T follicular helper cell (primary cell): ENCODE measurements at places on chromosomes 4 and X.

DNA sequence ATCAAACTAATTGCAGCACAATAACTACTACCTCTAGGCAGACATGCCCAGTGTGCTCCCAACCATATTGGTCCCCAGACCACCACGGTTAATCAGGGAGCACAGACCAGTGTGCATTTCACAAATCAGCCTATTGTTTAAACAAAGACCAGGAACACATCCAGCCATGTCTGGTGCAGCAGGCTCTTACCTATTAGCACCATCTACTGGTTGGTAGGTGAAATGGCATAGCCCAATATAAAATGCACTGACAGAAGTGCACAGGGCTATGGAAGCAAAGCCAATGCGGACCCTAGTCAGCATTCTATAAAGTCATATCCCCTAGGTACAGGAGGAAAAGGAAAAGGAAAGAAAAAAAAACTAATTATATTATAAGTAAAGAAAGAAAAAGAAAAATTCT lies 15.5 kb upstream of the CYLC1 start:
- no peak for DNase-seq

- DNase-seq = no peak
Measured at GRCh38 chrX:42117318-42117717, 194.0 kb upstream of the CASK start.

- DNase-seq = no peak
Measured at GRCh38 chr4:179124419-179124818, 1682.2 kb upstream of the AGA start.

GRCh38 chr4:113682730-113683537 lies 78.6 kb downstream of the CAMK2D start:
- peak; percentile 58 for DNase-seq

DNA sequence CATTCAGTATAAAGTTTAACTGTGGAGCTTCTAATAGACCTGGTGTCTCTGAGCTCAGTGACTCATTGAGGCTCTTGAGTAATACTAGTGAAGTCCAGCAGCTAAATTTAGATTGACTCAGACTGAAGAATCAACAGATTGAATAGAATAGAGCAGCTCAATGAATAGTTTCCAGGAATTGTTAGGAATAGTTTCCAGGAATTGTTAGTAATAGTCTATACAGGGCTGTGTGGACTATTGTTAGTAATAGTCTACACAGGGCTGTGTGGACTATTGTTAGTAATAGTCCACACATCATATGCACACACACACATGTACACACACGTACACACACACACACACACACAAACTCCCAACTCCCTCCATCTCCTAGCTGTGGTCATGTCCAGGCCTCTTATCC lies 3.0 kb downstream of the GIMD1 start:
- DNase-seq = no peak

GRCh38 chr4:22730021-22730420 lies 37.3 kb downstream of the GBA3 start:
- no peak for DNase-seq

GRCh38 chr4:61934198-61934597 lies 734.1 kb downstream of the ADGRL3 start:
- DNase-seq = no peak

- no peak for DNase-seq
Measured at GRCh38 chrX:17174671-17175070, 200.3 kb upstream of the NHS start.

- no peak for DNase-seq
Measured at GRCh38 chr4:33658971-33659370, 2585.3 kb downstream of the ARAP2 start.

DNA sequence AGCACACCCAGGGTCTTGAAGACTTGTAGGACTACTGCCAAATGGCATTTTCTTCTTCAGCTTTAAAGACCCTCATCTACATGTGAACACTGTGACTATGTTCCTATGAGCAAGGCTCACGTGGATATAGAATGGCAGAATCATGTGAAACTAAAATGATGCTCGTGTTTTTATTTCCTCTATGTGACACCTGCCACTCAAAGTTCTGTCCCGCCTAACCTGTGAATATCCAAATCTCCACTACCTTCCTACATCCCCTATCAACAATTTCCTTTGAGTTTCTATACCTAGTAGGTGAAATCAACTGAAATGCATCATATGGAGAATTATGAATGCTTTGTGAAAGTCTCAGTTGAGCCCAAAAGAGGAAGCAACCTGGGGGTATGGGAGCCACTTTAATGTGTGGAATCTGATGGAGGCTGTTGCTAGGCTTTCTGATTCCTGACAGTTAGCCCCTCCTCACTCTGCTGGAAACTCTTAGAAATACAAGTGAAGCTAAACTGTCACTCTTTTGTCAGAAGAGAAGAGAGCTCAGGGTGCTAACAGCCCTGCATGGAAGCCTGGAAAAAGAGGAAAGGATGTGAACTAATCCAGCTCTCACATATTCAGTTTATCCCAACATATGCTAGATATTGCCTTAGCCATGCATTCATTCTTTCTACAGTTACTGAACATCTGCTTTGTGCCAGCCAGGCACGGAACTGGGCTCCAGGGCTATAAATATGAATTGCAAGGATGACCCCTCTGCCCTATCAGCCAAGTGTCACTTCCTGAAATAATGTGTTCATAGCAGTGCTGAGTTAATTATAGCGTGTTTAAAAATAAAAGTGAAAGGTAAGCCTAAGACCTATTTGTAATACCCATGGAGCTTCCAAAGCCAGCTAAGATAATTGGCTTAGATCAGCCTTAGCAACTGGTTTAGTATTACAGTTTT lies 11.0 kb downstream of the LHFPL1 start:
- DNase-seq = no peak

GRCh38 chrX:40685362-40685918 lies 38.1 kb upstream of the CXorf38 start:
- no peak for DNase-seq

- no peak for DNase-seq
Measured at GRCh38 chr4:128606173-128606572, 203.3 kb upstream of the JADE1 start.

- no peak for DNase-seq
Measured at GRCh38 chr4:83890231-83890630, 354.3 kb downstream of the GPAT3 start.

DNA sequence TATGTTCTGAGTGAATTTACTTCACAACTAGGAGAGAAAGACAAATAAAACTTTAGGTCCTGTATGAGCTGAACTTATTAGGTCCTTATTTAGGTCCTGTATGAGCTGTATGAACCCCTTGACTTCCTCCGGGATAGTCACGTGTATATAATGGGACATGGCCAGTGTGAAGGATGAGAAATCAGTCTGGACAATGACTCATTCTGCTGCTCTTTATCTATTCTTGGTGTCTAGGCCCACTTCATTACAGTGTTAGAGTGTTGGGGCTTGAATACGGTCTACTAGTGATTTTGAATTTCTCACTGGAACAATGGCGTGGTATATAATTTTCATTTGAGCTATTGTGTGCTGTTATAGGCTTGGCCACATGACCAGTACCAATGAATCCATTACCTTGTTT lies 21.9 kb downstream of the STK26 start:
- no peak for DNase-seq

GRCh38 chrX:348461-349117 lies 30.0 kb upstream of the GTPBP6 start:
- DNase-seq = no peak

- no peak for DNase-seq
Measured at GRCh38 chr4:35559559-35560365, 684.6 kb downstream of the ARAP2 start.

DNA sequence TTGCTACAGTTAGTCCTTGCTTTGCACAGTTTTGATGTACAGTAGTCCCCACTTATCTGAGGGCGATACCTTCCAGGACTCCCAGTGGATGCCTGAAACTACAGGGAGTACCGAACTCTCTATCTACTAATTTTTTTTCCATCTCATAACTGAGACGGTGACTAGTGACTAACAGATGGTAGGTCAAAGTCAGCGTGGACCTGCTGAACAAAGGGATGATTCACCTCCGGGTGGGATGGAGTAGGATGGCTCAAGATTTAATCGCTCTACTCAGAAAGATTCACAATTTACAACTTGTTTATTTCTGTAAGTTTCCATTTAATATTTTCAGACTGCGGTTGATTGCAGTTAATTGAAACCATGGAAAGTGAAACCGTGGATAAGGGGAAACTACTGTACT lies 655.8 kb downstream of the ZNF674 start:
- no peak for DNase-seq

- no peak for DNase-seq
Measured at GRCh38 chrX:29231800-29232199, 644.6 kb downstream of the IL1RAPL1 start.

DNA sequence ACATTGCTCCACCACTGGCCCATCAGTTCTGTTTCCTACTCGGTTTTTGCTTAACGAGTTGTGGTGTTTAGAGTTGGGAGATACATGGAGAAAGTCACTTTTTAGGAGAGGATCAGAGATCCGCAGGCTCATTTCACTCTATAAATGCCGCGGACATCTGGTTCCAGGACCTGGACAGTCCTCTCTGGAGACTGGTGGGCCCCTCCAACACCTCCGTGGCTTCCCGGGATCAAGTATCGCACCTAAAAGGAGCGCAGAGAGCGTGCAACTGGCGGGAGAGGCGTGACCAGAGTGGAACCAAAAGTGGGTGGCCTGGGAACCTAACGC lies 9.9 kb upstream of the CLTRN start:
- DNase-seq = no peak

- no peak for DNase-seq
Measured at GRCh38 chr4:87677731-87678130, 27.7 kb downstream of the DMP1 start.

GRCh38 chr4:11474146-11474545 lies 45.5 kb upstream of the HS3ST1 start:
- no peak for DNase-seq

DNA sequence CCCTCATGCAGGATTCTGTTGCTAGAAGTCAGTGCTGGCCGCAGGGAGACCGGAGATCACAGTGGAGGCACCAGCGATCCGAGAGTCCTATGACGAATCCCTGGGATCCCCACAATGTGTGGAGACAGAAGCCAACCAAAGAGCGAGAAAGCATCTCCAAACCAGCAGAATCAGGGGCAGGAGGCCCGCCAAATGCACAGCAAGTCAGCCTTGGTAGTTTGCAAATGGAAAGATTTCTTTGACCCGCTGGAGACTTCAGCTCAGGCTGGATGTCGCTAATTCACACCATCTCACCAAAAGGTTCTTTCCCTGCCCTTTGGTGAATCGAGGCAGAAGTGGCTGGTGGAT lies 505 bp upstream of the PKD2 start:
- DNase-seq = no peak

- DNase-seq = no peak
Measured at GRCh38 chr4:38920677-38921076, 53.1 kb downstream of the FAM114A1 start.

GRCh38 chr4:106486533-106486932 lies 118.0 kb upstream of the GIMD1 start:
- DNase-seq = no peak

- DNase-seq = no peak
Measured at GRCh38 chr4:8265171-8265929, 4.2 kb upstream of the HTRA3 start.

GRCh38 chr4:56768316-56768715 lies 53.2 kb downstream of the SPINK2 start:
- DNase-seq = no peak

DNA sequence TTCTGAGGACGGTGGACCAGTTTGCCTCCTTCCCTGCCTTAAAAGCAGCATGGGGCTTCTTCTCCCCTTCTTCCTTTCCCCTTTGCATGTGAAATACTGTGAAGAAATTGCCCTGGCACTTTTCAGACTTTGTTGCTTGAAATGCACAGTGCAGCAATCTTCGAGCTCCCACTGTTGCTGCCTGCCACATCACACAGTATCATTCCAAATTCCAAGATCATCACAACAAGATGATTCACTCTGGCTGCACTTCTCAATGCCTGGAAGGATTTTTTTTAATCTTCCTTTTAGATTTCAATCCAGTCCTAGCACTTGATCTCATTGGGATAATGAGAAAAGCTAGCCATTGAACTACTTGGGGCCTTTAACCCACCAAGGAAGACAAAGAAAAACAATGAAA lies 255.3 kb downstream of the RAPGEF2 start:
- DNase-seq = no peak

GRCh38 chr4:83617371-83618035 lies 81.6 kb downstream of the GPAT3 start:
- no peak for DNase-seq

DNA sequence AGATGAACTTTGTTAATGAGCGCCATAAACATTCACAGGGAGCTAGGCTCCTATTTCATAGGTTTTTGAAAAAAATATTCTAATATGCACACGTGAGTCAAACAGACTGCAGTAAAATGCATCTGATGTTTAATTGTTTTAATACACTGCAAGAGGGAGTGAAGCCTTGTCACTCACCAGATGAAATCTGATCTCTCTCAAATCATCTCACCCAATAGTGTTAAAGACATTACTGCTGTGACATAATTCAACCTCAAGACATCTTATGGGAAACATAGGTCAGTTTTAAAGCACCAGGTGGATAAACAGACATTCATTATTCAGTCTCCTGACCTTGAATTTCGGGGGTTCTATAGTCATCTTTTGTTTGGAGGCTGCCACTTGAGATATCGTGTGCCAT lies 148.3 kb downstream of the MAML3 start:
- DNase-seq = no peak

GRCh38 chrX:146041741-146042140 lies 224.1 kb downstream of the SLITRK2 start:
- DNase-seq = no peak

GRCh38 chr4:48127231-48127630 lies 6.8 kb downstream of the TXK start:
- DNase-seq = no peak

DNA sequence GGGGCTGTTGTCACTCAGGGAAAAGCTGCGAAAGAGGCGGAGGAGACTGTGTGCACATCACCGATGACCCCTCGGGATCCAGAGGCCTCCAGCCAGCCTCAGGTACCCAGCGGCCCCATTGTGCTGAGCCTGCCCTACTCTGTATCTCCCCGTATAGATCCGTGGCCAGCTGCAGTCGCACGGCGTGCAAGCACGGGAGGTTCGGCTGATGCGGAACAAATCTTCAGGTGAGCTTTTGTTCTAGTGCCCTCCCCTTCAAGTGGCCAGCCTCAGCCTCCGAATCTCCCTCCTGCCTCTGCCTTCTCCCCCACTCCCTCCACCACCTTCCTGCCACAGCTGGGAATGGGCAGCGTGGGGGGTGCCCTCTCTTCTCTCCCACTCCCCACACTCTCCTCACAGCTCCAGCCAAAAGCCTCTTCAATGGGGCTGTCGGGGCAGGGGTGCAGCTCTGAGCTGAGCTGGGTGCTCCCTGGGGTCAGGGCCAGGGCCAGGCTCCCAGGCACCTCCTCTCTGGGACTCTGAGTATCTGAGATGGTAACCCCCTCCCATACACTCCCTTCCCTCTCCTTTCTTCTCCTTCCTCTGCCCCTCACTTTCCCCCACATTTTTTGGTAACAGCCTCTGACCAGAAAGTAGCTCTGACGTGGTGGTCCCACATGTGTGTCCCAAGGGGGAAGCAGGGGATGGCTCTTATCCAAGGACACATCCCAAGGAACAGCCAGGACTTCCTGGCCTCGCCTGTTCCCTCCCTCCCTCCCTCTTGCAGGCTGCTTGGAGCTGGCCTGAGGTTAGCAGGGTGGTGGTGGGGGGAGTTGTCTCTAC lies 20.4 kb upstream of the UBA1 start:
- DNase-seq = no peak

- DNase-seq = no peak
Measured at GRCh38 chr4:73341454-73341853, 62.6 kb upstream of the ALB start.

GRCh38 chr4:108359130-108359985 lies 190.6 kb upstream of the LEF1 start:
- DNase-seq = peak; percentile 49

- DNase-seq = no peak
Measured at GRCh38 chrX:72317139-72317538, 11.4 kb upstream of the CITED1 start.

GRCh38 chrX:107935200-107935599 lies 47.0 kb downstream of the TEX13B start:
- DNase-seq = no peak
